Kidney (tissue), 22 donors: ENCODE measurements at places on chromosomes 11 and 22. TPM values are rescaled to one million over a fixed set of nuclear protein-coding genes. Genes with fewer than 3 reads are reported as not detected.

DNA sequence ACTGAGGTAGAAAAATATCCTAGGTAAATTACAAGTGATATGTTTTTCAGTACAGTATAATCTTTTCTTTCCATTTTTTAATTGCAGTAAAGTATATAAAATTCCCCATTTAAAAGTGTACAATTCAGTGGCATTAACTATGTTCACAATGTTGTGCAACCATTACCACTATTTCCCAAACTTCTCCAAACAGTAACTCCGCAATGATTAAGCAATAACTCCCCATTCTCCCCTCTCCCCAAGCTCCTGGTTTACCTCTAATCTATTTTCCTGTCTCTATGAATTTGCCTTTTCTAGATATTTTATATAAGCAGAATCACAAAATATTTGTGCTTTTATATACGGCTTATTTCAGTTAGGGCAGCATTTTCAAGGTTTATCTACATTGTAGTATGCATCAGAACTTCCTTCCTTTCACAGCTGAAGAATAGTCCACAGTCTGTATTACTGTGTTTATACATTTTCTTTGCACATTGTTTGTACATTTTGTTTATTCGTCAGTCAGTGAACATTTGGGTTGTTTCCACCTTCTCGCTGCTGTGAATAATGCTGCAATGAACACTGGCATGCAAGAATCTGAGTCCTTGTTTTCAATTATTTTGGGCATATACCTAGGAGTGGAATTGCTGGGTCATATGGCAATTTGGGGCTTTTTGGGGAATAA lies 110.7 kb downstream of the RPL27A start:
- no peak for DNase-seq

DNA sequence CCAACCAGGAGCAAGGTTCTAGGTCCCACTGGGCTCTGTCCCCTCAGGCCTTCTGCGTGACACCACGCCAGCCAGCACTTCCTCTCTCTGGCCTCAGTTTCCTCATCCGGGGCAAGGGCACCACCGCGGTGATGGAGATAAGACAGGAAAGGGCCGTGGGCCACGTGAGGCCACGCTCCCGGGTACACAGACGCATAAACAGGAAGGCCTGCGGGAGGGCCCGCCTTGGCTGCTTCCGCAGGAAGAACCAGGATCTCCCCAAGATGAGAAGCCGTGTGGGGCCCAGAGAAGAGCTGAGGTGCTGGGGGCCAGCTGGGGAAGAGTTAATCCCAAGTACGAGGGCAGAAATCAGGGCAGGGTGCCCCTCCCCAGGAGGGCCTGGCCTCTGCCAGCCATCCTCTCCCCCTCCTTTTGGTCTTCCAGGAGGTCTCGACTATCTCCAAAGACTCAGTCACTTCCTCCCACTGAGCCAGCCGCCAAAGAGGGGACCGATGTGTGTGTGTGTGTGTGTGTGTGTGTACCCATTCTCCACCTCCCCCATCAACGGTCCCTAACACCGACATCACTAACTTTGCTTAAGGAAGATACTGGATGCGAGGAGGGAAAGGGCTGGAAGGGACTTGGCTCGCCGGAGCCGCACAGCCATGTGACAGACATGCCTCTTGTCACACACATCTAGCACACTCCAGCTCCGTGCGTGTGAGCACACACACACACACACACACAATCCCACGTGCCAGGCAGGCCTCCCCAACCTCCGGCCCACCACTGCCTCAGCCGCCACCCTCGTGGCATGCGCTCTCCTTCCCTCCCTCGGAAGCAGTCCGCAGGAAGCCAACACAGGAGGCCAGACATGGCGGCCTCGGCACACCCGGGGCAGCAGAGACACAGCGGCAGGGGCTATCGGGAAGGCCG lies 1.4 kb downstream of the MFNG start:
- DNase-seq: peak; percentile 93

Gene GAL3ST3
- 7.6 TPM for polyA plus RNA-seq

Gene NEAT1
- 595 TPM for polyA plus RNA-seq

Gene BCO2
- polyA plus RNA-seq: 6.9 TPM

Gene PRAME
- 4.0 TPM for polyA plus RNA-seq
